ENCODE measurements at places on chromosomes 16 and 17. TPM values are rescaled to one million over a fixed set of nuclear protein-coding genes. Genes with fewer than 3 reads are reported as not detected.

- DNase-seq = no peak
These were observed 45.6 kb downstream of the NACA2 start for GRCh38 chr17:61545335-61545938.

The TBX6 gene
- polyA plus RNA-seq = 2.0 TPM

The PPP1R27 gene
- polyA plus RNA-seq = 0.26 TPM

The CCL5 gene
- polyA plus RNA-seq = 1.00 TPM

DNA sequence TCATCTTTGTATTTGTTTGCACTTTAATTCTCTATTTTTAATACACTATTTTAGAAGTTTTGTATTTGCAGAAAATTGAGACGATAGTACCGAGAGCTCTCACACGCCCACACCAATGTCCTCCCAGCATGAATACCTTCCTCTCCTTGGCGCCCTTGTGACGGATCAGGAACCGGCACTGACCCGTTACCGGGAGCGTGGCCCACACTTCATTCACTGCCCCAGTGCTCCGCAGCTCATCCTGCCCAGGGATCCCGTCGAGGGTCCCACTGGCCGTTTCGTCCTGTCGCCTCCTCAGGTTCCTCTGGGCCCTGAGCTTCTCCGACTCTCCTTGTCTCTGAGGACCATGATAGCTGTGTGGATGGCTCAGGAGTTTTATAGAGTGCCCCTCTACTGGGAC is 50.6 kb downstream of the KLHDC4 start:
- no peak for DNase-seq

The KRT17 gene
- 2.6 TPM for polyA plus RNA-seq

The KRT20 gene
- 0.08 TPM for polyA plus RNA-seq

The CACNG1 gene
- not detected for polyA plus RNA-seq

The UNK gene
- 34.5 TPM for polyA plus RNA-seq
